ENCODE measurements at places on chromosomes 16 and 17.

DNA sequence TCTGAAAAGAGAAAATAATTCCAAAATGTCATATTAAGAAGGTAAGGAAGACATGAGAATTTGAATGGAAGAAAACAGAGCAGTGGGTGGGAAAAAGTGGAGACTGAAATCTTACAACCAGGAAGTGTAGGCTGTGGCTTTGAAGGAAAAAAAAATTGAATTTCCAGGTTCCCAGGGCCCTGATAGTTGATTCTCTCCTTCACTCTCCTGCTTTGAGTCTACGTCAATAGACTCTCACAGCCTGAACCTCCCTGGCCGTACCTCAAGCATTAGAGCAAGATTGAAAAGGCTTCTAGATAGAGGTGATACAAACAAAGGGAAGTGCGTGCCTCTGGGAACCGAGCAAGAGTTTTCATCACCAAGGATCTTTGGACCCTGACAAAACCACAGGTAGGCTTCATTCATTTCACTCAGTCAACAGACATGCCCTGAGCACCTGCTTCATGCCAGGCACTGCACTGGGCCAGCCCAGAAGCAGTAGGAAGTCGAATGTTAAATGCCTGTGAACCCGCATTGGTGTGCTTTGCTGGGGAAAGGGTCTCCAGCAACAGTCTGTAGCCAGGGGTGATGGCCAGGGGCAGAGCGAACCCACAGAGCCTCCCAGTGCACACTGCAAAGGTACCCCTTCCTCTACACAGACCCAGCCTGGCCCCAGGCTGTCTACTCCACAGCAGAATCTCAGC is 163.9 kb downstream of the SLC39A11 start:
- no peak for ATAC-seq

DNA sequence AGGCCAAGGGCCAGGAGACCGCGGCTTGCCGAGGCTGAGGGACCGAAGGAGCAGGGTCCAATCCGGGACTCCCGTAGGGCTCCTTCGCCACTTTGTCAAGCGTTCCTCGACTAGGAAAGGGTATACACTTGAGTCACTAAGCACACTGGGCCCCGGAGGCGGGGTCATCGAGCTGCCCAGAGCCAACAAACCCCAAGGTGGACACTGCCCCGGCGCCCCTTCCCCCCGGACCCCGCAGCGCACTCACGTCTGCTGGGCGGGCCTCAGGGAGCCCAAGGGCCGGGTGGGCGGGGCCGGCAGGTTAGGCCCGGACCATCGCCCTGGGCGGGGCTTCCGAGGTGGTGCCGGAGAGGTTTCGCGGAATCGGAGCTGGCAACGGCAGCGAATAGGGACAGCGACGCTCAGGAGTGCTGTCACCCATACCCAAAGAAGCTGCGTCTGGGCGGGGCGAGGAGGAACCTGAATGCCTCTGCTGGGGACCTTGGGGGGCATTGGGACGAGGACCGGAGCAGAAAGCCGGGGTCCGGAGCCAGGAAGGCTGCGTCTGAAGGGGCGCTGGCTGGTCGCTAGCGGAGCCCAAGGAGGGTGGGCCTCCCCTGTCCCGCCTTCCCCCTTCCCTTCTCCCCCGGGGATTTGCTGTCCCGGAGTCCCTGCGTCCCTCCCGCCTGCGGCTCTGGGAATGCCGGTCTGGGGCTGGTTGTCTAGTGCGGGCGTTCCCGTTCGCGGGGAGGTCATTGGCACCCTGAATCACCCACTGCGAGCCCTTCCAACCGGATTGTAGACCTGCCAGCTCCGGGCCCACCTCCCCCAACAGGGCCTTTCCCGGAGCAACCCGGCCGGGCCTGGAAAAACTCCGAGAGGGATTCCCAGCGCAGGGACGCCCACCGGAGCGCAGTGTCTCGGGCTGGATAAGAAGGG is 118.2 kb upstream of the SMURF2 start:
- no peak for ATAC-seq

DNA sequence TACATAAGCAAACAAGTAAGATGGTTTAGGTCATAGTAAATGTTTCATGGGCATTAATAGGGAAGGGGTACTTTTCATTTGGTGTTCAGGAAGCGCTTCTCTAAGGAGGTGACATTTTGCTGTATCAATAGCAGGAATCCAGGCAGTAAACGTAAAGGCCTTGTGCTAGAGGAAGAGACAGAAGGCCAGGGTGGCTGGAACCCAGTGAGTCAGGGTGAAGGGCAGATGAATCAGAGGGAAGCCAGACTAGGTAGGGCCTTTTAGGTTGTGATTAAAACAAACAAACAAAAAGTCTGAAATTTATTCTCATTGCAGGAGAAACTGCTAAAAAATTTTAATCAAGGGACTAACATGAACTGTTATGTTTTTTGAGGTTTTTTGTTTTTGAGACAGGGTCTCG is 6.5 kb downstream of the BMERB1 start:
- peak; percentile 31 for ATAC-seq

GRCh38 chr17:79938336-79939093 is 97.2 kb downstream of the TBC1D16 start:
- ATAC-seq, result no peak

DNA sequence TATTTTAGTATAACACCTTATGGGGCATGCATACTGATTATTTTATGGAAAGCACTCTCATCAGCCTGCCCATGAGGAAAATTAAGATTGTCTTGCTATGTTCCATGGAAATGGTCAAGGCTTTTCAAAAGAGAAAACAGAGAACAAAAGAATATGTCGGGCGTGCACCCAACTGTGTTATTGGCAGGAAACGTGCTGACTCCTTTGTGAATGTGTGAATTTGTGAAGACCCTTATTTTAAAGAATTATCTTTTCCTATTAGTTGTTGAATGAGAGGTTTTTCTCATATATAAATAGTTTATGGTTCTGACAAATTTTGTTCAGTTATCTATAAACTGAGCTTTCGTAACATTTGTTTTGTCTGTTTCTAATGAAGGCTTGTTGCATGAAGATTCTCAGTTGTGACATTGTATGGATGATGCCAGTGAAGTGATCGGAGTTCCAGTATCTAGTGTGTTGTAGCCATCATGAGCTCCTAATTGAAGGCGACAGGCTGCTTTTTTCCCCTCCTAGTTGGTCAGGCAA is 180.0 kb downstream of the BCAS3 start:
- no peak for ATAC-seq

- ATAC-seq, result no peak
Measured at GRCh38 chr16:72164691-72165090, 7.3 kb downstream of the PMFBP1 start.

DNA sequence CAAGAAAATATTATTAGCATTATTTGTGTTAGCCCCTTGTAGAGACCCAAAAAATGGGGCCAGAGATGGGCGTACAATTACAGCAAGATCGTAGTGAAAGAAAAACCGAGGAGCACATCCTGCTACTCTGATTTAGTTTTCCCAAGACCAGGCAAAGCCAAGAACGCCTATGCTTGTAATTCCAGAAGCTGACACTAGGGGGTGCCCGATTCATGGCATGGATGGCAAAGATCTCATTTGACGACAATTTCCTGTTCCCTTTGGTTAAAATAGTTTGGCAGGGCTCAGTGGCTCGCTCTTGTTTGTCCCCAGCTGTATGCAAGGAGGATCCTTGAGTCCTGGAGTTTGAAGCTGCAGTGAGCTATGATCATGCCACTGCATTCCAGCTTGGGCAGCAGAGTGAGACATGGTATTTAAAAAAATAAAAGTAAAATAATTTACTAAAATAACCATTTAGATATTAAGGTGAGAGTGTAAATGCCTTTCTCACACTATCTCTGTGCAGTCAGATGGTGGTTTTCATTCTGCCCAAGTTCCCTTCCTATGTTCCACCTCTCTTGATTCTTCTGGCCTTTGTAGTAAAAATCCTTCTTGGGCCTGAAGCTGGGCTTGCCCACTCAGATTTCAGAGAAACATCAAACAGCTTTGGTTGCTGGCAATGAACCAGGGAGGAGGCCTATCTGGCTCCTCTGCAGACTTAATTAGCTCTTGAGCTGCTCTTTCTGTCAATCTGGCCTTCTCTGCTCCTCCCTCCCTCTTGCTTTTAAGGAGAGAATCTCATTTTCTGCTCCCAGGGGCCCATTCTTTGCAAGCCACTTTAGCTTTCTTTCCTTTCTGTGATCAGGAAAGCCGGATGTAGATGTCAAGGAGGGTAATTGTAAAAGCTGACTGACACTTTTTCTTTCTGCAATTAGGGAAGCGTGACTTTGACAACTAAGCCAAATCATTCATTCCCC is 31.2 kb downstream of the TMEM238L start:
- ATAC-seq, result no peak

DNA sequence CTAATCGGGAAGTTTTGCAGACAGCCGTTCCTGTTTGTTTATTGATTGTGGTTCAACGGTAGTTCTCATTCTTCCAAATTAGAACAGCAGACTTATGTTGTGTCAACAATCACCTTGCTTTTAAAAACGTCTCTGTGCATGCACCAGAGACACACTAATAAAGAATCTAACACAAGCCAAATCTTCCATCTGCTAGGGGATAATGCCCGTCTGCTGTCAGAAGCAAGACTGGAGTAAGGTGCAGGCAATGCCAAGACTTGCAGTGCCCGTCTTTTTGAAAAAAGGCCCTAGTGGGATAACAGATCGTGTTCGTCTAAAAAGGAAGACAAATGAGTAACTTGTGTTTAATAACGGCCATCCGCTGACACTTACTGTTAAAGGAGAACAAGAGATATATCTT is 158.4 kb downstream of the KCNJ2 start:
- ATAC-seq, result no peak

- ATAC-seq, result no peak
Measured at GRCh38 chr17:64063088-64063487, 42.7 kb upstream of the ICAM2 start.

DNA sequence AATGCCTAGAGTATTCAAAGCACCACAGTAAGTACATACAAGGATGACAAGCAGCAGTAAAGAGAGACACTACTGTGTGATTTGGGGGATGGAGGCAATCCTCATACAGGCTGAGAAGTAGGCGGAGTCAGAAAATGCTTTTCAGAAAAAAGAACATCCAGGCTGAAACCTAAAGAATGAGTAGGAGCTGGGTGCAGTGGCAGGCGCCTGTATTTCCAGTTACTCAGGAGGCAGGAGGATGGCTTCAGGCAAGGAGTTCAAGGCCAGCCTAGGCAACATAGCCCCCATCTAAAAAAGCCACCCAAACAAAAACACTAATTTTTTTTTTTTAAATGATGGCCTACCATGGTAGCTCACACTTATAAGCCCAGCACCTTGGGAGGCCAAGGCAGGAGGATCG is 10.3 kb downstream of the KANSL1 start:
- no peak for ATAC-seq

- ATAC-seq, result peak; percentile 96
Measured at GRCh38 chr17:47253541-47254402, at the start of gene ITGB3. ITGB3 (plus strand) TSS chr17:47253827; CDS start chr17:47253862, 35 bp downstream.

DNA sequence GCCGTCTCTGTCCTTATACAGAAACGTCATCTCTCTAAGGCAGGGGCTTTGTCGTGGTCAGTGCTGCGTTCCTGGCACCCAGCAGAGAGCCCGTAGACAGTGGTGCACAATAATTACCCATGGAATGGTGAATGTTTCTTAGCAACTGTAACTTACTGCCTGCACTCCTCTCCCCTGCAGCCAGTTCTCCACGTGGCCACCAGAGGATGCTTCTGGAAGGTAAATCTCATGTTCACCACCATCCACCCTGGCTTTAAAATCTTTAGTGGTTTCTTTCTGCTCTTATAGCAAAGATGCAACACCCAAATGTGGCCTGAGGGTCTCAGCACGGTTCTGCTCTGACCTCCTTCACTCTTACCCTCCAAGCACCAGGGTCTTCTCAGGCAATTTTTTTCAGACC is 150.8 kb downstream of the GRIN2A start:
- no peak for ATAC-seq

DNA sequence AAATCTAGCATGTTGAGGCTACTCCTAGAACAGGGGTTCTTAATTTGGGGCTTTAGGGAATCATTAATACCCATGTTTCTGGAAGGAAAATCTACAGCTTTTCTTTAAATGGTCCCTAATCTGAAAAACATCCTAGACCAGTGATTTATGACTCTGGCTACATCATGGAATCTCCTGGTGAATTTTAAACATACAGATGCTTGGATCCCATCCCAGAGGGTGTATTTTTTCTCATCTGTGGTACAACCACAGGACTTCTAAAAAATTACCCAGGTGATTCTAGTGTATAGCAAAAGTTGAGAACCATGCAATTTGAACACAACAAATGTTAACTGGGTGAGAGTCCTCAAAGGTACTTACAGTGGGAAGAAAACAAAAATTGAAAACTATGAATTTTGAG is 41.5 kb downstream of the KANSL1 start:
- ATAC-seq, result no peak

GRCh38 chr17:59829217-59830006 is 63.3 kb downstream of the TUBD1 start:
- peak; percentile 87 for ATAC-seq

DNA sequence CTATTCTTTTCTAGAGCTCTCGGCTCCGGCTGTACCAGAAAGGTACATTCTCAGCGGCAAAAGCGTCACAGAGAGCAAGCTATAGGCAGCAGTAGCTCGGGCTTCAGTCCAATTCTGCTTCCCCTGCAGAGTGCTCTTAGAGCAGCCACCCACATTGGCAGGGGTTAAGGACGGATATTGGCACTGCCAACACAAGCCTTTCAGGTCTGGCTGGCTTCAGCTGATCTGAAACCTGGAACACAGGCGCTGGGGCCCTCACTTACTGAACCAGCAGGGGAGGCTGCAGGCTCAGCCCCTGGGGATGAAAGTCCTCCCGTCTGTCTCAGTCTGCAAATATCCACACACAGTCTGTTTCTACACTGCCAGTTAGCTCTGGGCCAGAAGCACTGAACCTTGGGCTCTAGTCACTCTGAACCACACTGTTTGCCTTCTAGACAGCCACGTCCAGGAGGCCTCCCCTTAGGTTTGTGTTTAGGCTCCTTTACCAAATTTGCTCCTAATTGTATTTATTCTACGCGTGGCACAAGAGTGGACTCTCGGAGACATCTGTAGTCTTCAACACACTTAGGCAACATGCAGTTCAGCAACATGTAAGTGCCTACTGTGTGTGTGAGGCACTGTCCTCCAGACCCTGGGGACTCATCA is 40.1 kb downstream of the HIC1 start:
- peak; percentile 75 for ATAC-seq

All from SK-N-SH treated with all-trans-retinoic acid at 6 μM for 48 hours (cell line).